ENCODE measurements at places on chromosomes 5 and 9.

DNA sequence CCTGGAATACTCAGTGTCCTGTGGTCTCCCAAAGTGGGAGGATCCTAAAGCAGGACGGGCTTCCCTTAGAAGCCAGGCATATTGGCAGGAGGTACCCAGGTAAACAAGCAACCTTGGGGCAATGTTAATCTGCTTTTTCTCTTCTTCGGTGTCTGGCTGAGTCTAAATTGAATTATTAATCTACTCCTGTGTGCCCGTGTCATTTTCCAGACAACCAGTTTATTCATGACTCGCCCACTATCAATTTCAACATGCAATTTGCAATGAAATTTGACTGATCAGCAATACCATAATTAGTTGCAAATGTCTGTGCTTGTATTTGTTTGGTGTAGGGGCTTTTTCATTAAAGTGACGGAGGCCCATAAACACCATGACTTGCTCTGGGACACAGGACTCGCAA lies 32.9 kb upstream of the JADE2 start:
- no peak for DNase-seq

DNA sequence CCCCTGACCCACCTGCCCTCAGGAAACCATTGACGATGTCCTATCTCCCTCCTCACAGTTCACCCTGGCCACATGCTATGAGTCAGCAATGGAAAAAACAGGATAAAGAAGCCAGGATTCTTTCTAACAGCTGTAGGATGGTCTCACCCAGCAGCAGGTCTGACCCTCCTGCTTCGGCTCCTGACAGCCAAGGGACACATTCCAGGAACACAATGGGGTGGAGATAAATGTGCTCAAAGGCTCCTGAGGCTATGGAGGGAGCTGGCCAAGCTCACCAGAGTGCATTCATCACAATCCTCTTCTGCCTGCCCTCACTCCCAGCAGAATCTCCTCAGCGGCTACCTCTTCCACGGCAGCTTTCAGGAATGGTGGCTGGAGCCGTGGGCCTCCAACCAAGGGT lies 170.3 kb downstream of the PJA2 start:
- DNase-seq = no peak

DNA sequence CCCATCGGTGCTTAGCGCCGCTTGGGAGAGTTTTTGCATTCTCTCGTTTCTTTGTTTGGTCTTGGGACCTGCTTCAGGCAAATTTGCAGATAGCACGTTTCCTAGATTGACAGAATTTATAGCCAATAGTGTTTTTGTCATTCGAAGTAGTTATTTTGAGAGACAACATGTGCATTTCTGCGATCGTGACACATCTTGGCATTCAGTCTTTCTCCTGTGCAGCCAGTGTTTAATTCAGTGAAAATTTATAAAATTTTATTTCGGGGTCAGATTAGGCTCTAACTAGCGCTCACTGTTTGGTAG lies 830 bp downstream of the PRRC1 start:
- DNase-seq = no peak

GRCh38 chr9:96236854-96237550 lies 65.0 kb downstream of the HSD17B3 start:
- DNase-seq = no peak

DNA sequence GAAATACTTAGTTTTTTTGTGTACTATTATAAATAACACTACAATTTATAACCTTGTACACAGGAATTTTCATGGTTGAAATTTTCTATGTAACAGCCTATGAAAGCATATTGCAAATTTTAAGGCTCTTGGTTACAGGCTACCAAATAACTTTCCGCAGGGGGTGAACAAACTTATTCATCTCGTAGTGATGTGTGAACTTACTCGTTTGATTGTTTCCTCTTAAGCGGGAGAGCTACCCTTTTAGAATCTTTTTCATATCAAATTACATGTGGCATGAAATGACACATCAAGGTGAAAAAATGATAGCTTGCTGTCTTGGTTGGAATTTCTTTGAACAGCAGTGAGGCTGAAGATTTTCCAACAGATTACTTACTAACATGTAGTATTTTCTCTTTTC lies 90.8 kb upstream of the GNA14 start:
- no peak for DNase-seq

DNA sequence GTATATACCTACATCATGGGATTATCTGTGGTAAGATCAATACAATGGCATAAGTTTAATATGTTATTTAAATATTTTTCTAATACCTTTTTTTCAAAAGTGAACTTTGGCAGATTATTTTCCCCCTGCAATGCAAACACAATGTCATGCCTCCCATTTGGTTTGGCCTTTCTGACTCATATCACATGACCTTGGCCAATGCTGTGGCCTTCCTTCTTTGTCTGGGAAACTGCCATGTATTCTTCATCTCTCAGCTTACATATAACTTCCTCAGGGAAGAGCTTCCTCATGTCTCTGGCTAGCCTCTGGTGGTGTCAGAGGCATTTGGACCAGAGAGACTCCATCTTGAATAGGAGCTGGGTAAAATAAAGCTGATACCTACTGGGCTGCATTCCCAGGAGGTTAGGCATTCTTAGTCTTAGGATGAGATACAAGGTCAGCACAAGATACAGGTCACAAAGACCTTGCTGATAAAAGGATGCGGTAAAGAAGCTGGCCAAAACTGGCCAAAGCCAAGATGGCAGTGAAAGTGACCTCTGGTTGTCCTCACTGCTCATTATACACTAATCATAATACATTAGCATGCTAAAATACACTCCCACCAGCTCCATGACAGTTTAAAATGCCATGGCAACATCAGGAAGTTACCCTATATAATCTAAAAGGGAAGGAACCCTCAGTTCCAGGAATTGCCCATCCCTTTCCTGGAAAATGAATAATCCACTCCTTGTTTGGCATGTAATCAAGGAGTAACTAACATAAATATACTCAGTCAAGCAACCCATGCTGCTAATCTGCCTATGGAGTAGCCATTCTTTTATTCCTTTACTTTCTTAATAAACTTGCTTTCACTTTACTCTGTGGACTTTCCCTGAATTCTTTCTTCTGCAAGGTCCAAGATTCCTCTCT lies 76.0 kb downstream of the C9orf153 start:
- no peak for DNase-seq

GRCh38 chr9:71767776-71768321 lies 464 bp downstream of the CEMIP2 start:
- peak; percentile 67 for DNase-seq

DNA sequence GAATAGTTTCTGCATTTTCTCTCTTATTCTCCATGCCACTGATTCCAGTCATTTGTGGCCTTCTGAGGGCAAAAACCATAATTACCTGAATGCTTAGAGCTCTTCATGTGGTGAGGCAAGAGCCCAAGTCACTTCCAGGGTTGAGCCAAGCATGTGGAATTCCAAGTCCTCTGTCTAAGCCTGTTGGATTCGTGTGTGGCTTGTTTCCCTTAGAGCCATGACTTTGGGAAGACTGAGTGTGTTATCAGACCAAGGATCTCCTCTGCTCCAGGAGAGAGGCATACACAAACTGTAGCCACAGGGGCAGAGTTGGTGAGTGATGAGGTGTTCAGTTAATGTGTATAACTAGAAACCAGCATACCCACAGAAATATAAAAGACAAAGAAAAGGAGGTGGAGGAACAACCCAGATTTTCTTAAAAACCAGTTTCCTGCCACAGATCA lies 27.1 kb downstream of the SLC22A5 start:
- DNase-seq = no peak

DNA sequence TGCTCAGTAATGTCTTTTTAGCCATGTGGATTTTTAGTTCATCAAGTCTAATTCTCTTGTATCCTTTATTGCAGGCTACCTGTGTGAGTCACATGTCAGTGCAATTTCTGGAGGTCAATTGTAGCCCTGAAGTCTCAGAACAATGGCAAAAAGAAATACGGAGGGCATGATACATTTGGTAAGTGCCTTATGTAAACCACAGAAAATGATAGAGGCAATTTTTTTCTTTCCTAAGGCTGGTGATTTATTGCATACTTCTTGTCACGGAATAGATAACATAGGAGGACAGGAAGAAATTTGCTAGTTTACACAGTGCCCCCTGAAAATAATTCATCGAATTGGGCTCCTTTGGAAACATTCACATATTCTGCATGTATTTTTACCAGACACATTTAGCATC lies 235.9 kb downstream of the DMRTA1 start:
- DNase-seq = no peak

GRCh38 chr5:68748101-68748500 lies 345.7 kb upstream of the SLC30A5 start:
- DNase-seq = no peak

DNA sequence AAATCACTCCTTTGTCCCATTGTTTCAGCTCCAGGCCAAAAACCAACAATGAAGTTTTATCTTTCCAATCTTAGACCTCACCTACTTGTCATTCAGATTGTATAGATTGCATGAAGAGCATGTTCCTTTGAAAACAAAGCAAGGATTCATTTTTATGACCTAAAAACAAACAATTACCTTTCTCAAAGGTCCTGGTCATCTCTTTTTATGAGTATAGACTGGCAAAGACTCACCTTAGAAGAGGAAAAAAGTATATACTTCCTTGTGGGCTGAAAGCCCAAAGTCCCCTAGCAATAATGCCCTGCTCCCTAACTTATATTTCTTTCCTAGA lies 28.4 kb upstream of the TLE1 start:
- DNase-seq = no peak

DNA sequence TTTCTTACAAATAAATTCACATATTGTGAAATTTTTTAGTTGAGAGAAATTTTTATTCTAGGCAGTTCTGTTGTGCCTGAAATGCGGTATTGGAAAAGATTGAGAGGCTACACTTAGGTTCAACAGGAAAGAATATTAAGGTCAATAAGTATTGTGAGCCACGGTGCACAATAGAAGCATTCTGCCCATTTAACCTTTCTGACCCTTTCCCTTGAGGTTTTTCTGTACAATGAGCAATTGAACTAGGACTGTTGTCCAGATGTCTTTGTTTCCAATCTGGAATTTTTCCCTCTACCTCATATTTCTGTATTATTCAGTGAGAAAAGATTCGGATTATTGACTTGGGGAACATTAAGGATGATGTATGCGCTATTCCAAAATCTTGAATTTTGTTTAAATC lies 205.2 kb downstream of the NR3C1 start:
- DNase-seq = no peak

- DNase-seq = no peak
Observed at GRCh38 chr9:135724186-135724787, 22.3 kb downstream of the KCNT1 start.

DNA sequence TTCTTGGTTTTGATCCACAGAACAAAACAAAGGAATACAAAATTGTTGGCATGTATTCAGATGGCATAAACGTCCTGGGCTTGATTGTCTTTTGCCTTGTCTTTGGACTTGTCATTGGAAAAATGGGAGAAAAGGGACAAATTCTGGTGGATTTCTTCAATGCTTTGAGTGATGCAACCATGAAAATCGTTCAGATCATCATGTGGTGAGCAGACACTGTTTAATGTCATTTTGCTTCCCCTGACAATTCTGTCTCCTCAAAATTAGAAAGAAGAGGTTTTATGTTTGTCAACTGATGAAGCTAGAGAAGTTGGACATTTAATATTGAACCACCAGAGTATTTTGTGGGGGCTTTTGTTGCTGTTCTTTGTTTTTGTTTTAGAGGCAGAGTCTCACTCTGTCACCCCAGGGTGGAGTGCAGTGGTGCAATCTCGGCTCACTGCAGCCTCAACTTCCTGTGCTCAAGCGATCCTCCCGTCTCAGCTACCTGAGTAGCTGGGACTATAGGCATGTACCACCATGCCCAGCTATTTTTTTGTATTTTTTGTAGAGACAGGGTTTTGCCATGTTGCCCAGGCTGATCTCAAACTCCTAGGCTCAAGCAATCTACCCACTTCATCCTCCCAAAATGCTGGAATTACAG lies 82.0 kb downstream of the SLC1A1 start:
- no peak for DNase-seq

DNA sequence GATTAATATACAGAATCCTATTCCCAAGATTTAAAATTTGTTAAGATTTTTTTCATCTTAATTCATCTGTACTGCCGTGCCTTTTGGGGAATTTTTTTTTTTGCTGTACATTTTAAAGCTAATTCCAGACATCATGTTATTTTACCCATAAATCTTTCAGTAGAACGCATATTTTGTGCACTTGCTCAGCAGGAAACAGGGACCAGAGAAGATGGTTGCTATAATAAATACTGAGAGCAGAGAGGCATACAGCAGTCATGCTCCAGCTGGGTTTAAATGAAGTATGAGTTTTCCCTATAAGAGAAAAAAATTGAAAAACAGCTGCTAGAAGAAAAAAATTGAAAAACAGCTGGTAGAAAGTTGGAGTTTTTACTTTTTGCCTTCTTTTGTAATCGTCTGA lies 196.9 kb upstream of the PUM3 start:
- DNase-seq = no peak

DNA sequence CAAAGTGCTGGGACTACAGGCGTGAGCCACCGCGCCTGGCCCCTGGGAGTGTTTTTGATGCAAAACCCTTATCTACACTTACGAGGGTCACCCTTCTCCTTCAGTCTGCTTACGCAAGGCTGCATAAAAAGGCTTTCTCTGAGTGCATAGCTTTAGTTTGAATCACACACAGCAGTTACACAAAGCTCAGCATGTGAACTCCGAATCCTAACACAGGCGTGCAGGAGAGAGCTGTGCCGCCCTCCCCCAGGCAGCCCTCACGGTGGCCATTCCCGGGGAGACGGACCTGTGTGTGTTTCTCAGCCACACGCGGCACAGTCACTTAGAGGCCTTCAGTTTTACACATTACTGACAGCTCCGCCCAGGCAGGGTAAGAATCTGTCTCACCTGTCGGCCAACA lies 26.7 kb downstream of the EXD3 start:
- no peak for DNase-seq

DNA sequence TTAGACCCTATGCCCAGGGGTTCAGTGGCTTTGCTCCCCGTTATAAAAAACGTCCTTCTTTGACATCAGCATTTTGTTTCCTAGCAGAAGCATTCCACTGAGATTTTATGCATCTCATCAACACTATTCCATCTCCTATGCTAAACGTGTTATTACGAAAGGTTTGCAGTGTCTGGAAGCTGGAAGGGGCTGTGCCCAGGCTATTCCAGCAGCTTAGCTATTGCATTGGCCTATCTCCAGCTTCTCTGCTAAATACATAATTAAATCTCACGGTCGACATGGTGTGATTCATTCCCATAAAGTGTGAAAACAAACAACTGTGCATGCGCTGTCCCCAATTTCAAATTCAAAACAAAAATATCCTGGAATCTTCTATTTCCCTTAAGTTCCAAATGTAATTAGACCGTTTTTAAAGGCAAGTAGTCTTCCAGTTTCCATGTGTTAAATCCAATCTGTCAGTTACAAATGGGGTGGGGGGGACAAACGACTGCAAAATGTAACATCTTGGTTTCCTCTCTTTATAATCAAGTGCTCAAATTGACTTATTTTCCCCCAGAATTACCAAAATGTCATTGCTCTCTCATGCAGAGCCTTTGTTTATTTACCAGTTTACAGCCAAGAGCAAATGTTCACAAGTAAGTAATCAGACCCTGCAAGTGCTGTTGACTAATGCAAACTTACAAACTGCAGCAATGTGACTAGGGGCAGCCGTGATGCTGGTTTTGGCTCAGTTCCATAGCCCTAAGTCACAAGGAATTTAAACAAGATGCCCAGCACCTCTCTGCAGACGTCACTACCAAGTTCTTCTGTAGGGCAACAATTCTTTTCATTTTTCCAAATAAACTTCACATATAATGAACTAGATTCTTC lies 212.3 kb upstream of the RORB start:
- no peak for DNase-seq

GRCh38 chr9:5854063-5854790 lies 21.3 kb upstream of the ERMP1 start:
- no peak for DNase-seq

- DNase-seq = no peak
Observed at GRCh38 chr5:116669261-116670031, 94.8 kb upstream of the SEMA6A start.
